ENCODE measurements at places on chromosomes 4 and X.
A peak's percentile ranks its signal among the peaks of the same experiment; 100 is the strongest.

DNA sequence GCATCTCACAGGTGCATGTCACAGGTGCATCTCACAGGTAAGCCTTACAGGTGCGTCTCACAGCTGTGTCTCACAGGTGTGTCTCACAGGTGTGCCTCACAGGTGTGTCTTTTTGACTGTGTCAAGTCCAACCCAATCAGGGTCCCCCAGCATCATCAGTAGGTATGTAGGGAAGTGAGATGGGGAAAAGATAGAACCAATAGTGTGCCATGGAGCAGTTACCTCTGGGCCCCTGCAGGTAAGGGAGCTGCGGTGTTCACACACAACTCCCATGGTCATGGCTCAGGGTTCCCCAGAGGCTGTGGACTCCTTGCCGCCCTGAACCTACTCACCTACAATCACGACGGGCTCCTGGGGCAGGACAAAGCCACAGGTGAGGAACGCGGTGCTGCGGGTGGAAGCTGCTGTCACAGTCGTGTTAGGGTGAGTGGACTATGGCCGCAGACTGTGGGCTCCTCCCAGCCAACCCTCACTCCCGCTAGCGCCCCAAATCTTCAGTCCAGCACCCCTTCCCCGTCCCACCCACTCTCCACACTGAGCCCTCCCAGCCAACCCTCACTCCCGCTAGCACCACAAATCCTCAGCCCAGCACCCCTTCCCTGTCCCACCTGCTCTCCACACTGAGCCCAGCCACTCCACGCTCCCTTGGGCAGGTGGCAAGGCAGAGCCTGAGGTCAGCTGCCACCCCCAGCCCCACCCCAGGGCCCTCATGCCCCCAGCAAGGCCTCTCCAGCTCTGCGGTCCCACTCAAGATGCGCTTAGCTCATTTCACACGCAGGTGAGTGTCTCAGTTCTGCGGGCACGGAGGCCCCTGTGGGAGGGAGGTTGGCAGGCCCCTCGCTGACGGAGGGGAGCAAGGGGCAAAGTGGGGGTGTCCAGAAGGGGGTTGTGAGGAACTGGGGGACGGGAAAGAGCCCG, 2.1 kb upstream of the PDE6B start:
- DNase-seq, result no peak

- DNase-seq, result peak; percentile 34
These were observed 553 bp upstream of the MED28 start for GRCh38 chr4:17613761-17614415.

GRCh38 chr4:108433832-108434231, 186.5 kb upstream of the RPL34 start:
- DNase-seq, result peak; percentile 59

DNA sequence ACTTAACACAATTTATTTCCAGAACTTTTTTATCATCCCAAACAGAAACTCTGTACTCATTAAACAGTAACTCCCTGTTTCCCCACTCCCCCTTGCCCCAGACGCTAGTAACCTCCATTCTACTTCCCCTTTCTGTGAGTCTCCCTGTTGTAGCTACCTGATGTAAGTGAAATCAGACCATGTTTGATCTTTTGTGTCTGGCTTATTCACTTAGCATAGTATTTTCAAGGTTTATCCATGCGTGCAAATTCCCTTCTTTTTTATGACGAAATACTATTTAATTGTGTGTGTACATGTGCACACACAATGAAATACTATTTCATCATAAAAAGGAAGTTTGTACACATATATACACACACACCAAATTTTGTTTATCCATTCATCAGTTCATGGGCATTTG, 5.2 kb downstream of the PKD2 start:
- no peak for DNase-seq

- no peak for DNase-seq
These were observed 18.5 kb downstream of the NELFA start for GRCh38 chr4:1990348-1990645.

- peak; percentile 0 for DNase-seq
These were observed 148.6 kb upstream of the FMR1 start for GRCh38 chrX:147763131-147763530.

GRCh38 chr4:11698846-11699590, 270.3 kb upstream of the HS3ST1 start:
- no peak for DNase-seq

DNA sequence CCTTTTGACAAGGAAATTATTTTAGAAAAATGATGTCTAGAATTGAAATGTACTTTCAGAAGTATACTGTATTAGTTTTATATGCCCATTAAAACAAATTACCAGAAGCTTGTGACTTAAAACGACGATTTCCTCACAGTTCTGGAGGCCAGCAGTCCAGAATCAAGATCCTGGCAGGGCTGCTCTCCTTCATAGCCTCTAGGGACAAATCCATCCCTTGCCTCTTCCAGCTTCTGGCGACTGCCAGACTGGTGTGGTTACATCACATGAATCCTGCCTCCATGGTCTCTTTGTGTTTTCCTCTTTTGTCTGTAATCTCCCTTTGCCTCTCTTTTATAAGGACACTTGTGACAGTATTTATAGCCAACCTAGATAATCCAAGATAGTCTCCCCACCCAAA, 97.1 kb downstream of the IQCM start:
- no peak for DNase-seq

DNA sequence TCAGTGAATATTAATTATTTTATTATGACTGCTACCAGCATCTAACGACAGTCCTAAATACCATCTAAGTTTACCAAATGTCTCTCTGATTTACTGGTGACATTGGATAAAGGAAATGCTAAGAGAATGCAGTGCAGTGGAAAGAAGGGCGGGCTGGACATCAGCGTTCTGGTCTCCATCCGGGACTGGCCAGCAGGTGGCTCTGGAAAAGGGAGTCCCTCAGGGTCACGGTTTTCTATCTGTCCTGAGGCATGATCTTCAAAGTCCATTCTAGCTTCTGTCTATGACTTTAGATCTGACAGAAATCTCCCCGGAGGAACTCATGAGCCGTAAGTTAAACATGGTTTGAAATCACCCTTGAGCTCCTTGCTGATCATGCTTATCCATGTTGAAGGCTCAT, 3.3 kb downstream of the TRIM2 start:
- no peak for DNase-seq

GRCh38 chrX:71542411-71542810, 9.5 kb downstream of the OGT start:
- no peak for DNase-seq

- no peak for DNase-seq
These were observed 8.6 kb upstream of the TKTL2 start for GRCh38 chr4:163482190-163482589.

DNA sequence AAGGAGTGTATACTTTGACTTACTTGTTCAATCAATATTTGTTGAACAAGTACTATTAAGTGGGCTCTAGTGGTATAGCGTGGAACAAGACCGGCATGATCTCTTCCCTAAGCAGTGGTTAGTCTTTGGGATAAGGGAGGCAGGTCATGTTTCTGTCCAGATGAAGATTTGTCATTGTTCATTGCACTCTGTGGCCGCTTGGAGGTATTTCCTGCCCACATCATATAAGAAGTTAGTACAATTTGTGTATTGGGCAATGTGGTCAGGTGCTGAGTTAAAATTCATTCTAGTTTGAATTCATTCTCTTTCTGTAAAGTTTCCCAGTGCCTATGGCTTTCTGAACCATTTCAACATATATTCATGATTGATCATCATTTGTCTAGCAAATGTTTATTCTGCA, 101.1 kb upstream of the SHISA3 start:
- no peak for DNase-seq

DNA sequence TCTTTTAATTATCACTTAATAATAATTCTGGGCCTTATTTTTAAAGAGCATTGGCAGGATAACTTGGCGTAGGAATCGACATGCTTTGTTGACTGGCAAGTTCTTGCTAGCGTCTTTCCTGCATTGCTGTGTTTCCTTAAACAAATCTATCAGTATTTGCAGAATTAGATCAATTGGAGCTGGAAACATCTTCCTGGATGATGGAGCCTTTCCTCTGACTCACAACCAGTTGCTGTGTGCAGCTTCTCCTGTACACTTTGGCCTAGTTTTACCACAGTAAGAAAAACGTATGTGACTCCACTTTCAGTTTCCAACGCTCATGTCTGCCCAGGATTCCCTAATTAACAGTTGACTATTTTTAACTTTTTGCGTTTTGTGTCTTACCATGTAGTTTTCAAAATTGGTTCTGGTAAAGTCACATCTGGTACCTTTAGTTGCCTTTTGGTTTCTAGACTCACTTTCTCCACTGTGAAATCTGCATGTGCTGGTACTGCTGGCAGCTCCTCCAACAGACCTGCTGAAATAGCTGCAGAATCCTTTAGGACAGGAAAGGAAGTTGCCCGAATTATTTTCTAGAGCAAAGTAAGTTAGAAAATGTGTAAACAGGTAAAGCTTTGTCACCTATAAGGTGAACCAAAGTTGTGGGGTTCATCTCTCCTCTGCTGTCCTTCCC, 553.2 kb upstream of the FAT1 start:
- no peak for DNase-seq

GRCh38 chrX:110569506-110569905, 210.9 kb downstream of the RTL9 start:
- DNase-seq, result no peak

GRCh38 chrX:97594646-97595224, 711.0 kb downstream of the RPA4 start:
- no peak for DNase-seq

DNA sequence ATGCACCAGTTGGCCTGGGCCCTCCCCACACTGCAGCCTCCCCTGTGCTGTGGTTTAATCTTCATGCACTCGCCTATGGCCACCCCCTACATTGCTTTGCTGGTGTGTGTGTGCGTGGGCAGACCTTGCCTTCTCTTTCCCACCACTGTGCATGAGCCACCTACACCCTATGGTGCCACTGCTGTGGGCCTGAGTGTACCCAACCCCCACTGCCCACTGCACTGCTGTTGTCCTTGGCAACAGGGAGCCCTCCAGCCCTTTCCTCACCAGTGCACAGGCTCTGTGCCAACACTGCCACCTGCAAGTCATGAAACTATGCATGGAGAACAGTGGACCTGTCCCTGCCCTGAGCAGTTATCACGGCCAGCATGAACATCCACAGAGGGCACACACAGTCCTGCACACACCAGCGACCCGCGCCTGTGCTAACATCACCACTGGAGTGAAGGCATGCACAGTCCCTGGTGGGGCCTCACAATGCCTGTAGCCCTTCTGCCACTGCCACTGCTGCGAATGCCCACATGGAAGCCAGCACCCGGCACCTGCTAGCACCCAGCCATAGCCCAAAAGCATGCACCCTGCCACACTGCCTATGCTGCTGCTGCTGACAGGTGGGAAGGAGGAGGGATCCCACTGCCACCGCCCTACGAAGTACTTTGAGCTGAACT, 237.8 kb upstream of the ARSJ start:
- no peak for DNase-seq

- no peak for DNase-seq
These were observed 62.3 kb upstream of the RELL1 start for GRCh38 chr4:37748485-37748884.

DNA sequence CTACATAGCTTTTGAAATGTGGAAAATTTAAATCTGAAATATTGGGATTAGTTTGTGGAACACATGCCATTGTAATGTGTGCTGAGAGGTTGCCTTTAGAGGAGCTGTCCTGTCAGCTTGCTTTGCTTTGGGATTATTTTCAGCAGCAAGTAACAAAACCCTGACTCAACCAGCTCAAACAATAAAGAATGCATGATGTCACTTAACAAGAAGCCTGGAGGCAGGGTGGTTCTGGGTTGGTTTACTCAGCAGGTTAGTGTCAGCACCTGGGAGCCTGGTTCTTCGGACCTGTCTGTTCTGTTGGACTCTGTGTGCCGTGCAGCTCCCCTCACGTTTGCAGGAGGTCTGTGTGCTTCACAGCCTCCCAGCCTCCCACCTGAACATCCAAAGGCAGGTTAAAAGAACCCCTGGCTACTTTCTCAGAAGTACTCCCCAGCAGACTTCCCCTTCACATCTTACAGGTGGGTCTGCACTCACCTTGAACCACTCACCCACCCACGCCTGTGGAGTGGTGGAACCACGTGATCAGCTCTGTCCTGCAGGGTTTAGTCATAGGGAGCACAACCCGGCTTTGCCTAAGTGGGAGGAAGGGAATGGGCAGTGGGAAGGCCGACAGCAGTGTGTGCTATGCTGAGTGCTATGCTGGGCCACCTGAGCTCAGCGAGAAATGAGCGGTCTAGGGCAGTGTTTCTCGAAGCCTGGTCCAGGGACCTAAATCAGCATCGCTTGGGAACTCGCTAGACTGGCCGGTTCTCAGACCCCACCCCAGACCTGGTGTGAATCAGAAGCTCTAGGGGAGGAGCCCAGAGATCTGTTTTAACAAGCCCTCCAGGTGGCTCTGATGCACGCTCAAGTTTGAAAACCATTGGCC, 20.4 kb downstream of the TMEM131L start:
- DNase-seq, result no peak

DNA sequence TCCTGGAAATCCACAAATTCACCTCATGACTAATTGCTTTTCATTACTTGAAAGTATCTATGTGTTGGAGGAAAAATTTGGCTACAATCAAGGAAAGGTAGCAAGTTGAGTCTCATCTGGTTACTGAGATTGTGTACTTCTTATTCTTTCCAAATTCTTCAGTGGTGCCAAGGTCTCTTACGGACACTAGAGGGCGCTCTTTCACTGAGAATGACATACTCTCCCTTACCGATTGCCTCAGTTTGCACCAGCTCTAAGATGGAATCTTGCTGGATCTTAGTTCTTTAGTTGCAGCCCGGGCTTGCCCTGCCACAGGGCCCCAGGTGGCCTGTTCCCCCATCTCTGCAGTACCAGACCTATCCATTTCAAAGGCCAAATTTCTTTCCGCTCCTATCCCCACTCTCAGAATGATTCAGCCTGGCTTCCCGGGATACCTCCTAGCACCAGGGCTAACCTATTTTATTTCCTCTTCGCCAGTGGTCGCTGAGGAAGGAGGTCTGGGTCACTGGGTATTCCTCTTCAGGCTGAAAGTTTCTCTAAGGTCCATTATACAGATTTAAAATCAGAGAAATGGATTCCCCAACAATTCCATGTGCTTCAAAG, 24.6 kb upstream of the GPR50 start:
- peak; percentile 48 for DNase-seq

- DNase-seq, result no peak
These were observed 149.3 kb upstream of the GYPA start for GRCh38 chr4:144289667-144290428.

DNA sequence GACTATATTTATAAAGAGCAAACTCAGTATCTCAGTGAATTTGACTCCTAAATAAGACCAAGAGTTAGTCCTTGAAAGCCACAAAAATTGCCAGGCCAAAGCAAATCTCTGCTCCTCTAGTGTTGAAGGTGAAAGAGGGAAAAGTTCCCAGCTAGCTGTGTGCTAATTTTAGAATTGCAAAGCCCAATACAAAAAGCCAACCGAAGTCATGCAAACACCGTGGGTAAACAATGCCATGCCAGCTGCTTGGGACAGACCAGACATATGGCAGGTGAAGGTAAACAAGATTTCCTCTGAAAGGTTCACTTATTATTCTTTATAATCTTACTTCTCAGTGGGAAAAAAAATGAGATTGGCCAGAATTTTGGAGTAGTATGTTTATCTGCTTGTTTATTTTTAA, 80.5 kb upstream of the LNX1 start:
- no peak for DNase-seq

- DNase-seq, result peak; percentile 46
These were observed 31.9 kb downstream of the F8A1 start for GRCh38 chrX:154918060-154918483.
